Bronchial epithelial cell (primary cell): ENCODE measurements at places on chromosomes 2 and 18.

GRCh38 chr2:7954234-7954633 lies 727.6 kb upstream of the ID2 start:
- DNase-seq: no peak

- no peak for DNase-seq
These were observed 133.6 kb upstream of the MYT1L start for GRCh38 chr2:2464643-2465042.

- no peak for DNase-seq
These were observed 237.0 kb upstream of the FOSL2 start for GRCh38 chr2:28155627-28156026.

GRCh38 chr2:158487419-158487818 lies 30.7 kb downstream of the PKP4 start:
- no peak for DNase-seq

DNA sequence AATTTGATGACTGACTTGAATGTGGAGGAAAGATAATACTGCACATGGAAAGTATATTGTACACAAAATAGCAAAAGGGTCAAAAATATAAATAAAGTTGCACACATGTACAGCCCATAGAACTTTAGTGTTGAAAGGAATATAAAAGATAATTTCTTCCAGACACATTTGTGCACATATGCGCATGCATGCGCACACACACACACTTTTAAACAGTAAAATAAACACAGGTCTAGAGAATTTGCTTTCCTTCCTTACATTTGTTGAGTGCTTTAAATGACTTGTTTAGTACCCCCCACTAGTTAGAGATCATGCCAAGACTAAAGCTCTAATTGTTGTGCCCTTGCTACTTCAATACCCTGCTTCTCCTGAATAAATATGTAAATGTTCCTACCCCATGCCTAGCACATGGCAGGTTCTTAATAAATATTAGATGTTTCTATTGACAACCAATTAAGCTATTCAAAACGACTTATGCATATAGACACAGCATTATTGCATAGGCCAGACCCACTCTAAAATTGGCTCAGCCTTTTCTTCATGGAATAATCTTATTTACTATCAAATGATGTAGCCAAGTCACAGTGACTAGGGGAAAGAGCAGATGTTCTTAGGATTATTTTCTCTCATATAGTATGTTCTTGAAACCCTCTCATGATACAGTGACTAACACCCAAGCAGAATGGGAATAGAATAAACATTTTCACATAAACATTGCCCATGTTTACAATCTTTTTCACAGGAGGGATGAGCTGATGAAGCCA lies 165.5 kb upstream of the ACVR2A start:
- DNase-seq: no peak

DNA sequence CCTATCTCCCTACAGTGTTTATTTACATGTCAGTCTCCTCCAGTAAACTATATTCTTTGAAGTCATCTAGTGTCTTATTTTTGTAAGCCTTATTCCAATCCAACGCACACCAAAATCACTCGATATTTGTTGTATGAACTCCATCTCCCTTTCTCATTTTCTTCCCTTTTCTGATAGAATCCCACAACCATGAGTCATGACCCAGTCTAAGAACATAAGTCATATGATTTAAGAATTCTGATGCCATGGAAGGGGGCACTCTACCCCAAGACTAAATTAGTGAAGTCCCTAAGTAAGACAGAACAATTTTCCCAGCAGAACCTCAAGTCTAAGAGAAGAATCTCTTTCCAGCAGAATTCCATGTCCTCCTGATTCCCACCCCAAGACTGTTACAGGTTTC lies 5.4 kb downstream of the CHMP3 start:
- DNase-seq: no peak

DNA sequence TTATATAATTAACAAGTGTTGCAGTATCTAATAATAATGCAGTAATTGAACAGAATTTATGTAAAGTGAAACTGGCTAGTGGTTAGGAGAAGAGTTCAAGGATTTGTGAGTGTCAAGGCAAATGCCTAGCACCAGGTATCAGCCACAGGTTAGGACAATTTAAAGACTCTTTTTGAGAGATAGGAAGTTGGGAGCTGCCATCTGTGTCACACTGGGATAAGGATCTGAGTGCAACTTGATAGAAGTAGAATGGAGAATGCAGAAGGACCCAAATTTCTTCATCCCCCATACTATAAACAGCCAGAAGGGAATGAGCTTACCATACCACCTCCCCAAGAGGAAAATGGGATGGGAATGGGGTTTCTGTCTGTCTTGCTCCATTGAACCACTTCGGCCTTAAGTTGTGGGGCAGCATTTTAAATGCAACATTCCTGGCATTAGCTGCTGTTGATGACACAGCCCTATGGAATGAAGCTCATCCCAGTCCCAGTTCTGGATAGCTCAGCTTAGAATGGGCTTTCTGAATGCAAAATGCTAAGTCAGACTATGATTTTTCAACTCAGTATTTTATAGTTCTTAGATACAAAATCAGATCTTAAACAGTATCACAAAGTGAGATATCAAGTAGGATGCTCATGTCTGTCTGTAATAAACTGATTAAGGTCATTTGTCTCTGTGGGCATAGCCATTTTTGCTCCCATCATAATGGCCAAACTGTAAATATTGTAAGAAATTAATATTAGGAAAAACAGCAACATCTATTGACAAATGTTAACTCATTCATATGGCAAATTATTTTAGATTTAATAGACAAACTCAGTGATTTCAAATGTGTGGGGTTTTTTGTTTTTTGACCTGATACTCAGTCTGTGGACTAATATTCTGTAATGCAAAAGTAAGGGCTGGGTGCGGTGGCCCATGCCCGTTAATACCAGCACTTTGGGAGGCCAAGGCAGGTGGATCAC lies 44.0 kb downstream of the GPR155 start:
- peak; percentile 79 for DNase-seq

GRCh38 chr2:241112046-241112445 lies 10.0 kb upstream of the MTERF4 start:
- no peak for DNase-seq

DNA sequence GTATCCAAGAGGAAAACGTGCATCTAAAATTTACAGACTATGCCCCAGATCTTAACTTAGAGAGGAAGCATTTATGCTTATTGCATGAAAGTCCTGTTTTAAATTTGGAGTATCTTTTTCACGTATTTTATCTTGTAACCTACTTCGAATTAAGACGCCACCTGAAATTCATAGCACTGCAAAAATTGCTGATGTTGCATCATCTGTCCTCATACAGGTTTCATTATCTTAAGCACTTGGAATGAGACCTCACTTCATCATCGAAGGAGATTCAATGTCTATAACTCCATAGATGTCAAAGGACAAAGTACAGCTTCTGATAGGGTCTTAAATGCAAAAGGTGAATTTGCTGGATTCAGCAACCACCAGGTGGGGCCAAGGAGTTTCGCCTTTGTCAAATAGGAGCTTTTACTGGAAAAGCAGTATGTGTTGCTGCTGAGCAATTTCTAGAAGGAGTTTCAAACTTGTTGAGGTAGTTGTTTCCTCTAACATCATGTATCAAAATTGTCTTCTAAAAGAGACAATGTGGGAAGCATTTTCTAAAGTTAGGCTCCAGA lies 106.4 kb upstream of the CCDC85A start:
- DNase-seq: peak; percentile 34

DNA sequence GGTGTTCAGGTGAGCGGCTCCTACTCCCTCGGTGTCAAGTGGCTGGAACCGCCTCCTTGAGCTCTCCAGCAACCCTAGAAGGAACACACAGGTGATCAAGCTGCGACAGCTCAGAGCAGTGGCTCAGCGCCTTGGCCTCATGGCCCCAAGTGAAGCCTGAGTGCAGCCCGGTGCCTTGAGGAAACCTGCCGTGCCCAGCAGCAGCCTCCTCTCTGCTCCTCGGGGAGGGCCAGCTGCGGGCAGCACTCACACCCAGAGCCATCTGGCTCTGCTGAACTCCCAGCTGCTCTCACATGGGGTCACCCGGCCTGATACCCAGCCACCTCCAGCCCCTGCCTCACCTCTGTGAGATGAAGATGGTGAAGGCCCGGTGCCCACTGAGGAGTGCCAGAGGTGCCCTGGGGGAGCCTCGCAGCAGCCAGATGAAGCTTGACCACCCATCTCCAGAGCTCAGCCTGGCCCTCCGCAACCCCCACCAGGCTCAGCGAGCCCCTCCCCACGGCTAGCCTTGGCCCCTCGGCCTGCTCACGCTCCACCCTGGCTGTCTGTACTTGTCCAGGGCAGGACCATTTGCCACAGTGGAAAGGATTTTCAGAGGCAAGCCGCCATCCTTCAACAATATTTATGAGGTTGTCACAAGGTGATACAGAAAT lies 70.6 kb upstream of the RAB6C start:
- no peak for DNase-seq

DNA sequence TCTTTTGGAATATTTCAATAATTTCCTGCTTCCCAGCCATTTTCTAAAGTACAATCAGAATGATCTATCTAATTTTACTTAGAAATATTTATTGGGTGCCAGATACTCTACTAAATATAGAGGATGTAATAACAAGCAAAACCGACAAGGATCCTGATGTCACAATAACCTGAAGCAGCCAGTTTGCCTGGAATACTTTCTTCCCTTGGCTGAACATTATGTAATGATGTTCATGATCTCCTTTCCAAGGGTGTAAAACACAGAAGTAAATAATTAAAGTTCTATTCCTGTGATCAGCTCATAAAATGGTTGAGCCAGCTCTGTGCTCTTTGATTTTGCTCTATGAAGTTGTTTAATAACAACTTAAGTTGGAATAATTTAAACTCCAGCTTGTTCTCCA lies 2.6 kb upstream of the MRPL19 start:
- no peak for DNase-seq

DNA sequence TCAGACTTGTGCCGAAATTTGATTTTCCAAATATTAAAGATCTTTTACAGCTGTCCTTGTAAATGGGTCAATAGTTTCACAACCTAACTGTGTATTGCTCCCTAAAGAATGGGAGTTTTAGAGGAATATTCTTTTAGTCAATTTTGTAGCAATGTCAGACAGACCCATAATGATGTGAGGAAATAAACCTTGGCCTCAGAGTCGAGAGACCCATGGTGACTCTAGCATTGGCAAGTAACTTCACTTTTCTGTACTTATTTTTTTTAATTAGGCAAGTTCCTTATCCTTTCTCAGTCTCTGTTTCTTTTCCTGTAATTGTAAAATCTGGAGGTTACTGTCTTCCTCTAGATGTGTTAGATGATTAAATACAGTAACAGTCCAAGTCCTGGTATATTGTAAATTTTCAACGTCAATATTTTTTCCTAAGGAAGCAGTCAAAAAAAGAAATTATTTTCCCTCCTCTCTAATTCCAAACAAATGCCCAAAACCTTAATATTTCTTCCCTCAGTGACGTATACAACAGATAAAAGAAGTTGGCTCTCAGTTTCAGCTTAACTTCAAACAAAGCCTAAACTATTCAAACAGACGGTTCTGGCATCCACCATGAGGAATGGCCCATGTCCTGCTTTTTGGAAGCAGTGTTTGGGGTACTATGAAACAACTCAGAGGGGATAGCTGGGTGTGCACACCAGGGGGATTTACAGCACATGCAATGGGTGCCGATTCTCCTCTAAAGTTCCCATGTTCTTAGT lies 466.7 kb downstream of the TNS1 start:
- no peak for DNase-seq

DNA sequence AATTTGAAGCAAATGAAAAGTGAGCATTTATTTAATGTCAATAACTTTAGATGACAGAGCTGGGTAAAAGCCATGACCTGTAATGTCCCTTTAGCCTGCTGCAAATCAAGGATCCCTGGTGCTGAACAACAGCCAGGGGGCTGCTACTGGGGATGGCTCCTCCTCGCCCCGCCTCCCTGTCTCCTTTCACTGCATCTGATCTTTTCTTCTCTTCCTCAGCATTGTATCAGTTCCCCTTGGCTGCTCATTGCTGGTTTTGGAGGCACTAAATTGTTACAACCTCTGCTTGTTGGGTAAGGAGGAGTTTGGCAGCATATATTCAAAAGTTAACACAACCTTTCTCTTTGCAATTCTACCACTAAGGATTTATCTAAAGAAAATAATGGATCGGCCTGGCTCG lies 236.3 kb upstream of the ID2 start:
- DNase-seq: no peak

DNA sequence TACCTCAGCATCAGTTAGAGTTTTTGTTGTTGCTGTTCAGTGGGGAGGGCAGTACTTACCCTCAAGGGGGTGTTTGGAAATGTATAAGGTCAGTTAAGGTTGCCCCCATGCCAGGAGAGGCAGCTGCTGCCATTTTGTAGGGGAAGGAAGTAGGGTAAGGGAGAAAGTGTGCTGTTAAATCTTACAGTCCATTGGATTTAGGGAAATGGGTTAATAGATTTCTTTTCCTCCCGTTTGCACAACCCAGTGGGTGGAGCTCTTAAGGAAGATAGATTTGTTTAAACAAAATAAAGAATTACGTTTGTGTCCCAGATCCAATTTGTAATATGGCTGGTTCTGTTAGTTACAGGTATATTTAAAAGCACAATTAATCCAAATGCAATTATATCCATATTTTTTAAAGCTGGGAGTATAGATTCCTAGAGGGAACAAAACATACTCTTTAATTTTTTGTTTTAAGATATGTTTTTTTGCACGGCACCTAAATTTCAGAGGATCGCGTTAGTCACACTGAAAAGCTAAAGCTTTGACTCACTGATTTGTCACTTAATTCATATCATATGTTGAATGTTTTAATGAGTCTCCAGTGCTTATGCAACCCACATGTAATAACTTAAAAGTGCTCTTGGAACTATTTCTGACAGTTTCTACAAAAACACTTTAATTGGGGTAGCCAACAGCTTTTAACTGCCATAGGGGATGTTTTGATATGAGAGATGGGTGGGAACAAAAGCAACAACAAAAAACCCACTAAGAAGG lies 9.0 kb upstream of the CWC22 start:
- peak; percentile 86 for DNase-seq

DNA sequence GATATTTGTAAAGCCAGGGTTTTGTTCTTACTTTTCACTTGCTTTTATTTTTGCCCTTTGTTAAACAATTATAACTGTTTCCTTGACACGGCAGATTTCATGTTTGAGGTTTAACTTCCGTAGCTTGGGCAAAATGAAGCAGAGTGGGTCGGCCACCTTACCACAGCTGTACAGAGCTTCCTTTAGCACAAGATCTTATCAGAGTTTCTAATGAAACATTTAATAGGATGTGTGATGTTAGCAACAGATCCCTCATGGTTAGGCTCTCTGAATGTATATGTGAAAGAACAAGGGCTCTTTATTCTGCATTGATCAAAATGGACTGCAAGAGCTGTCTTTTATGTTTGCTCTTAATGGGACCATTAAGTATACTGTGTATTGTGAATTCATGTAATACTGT lies 22.3 kb downstream of the RNF125 start:
- no peak for DNase-seq

- no peak for DNase-seq
These were observed 15.4 kb upstream of the TET3 start for GRCh38 chr2:73969356-73969755.

DNA sequence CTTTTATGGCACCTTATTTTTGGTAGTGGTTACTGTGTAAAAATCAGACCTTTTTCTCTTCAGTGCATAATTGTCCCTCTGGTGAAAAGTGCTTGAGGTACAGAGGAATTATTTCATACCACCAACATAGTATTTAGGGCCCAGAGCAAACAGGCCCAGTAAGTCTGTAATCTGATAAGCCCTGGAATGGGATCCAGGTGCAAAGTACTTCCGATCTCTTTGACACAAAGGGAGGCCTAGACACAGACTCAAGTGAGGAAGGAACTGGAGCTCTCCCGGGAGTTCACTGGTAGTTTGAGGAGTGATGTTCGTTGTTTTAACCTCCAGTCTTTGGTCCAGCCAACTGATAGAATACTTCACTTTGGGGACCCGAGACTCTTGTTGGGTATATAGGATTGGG lies 57.4 kb downstream of the RAB31 start:
- DNase-seq: no peak

- DNase-seq: no peak
These were observed 1041.0 kb upstream of the NRXN1 start for GRCh38 chr2:52072949-52073348.

GRCh38 chr2:33008716-33009115 lies 62.0 kb downstream of the LTBP1 start:
- DNase-seq: no peak
